ENCODE measurements at places on chromosomes 1 and 21.

GRCh38 chr1:167517535-167518330, 596 bp downstream of the CD247 start:
- DNase-seq: peak; percentile 74

DNA sequence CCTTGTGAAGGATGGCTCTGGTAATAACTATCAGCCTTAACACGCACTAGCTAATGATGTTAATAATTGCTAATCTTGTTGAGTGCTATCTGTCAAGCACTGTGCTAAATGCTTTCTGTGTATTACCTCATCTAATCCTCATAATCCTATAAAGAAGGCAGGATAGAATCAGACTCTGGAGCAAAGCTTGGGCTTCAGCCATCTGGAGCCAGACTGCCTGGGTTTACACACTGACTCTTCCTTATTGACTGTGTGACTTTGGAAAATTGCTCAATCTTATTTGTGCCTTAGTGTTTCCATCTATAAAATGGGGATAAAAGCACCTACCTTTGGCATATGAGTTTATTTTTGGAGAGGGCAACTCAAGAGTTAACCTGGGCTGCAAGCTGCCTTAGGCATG, 216.1 kb downstream of the NUF2 start:
- DNase-seq: no peak

DNA sequence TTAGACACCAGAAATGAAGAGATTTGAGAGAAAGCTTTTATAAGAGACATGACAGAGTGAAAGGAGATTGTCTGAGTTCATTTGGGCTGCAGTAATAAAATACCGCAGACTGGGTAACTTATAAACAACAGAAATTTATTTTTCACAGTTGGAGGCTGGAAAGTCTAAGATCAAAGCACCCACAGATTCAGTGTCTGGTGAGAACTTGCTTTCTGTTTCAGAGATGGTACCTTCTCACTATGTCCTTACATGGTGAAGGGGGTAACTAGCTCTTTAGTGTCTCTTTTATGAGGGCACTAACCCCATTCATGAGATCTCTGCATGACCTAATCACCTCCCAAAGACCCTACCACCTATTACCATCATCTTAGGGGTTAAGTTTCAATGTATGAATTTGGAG, 30.9 kb upstream of the FCRL4 start:
- DNase-seq: no peak

GRCh38 chr1:116943438-116943837, 33.7 kb downstream of the PTGFRN start:
- no peak for DNase-seq

GRCh38 chr1:68889471-68889870, 392.6 kb upstream of the DEPDC1 start:
- no peak for DNase-seq

DNA sequence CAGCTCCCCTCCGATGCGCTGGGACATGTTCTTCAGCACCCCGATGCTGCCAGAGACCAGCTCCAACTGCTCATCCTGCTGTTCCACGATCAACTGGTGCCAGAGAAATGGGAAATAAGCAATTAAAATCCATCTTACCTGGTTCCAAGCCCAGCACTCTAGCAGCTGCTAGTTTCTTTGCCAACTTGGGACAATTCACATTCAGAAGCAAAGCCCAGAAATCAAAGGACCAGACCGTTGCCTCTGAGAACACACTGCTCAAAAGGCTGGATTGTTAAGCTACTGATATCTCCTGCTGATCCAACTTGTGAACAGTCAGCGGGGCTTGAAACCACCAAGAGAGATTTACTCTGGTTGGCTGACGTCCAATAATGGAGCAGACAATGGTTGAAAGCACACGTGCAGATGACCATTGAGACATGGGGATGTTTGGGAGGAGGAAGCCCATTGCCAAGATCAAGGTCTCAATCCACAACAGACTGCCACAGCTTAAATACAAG, 34.4 kb downstream of the STX6 start:
- no peak for DNase-seq

DNA sequence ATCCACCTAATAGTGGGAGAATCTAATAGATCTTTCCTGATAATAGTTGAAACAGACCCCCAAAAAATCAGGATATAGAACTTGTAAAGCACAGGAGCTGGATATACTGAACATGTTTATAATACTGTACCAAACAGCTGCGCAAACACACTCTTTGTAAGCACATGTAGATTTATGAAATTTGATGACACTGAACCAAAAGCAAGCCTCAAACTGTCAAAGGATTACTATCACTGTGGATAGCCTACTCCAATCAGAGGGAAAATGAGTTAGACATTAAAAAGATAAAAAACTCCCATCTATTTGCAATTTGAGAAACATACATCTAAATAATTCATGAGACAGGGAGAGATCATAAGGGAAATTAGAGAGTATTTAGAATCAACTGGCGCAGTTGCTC, 26.1 kb downstream of the RCAN3 start:
- DNase-seq: no peak

- DNase-seq: no peak
These were observed 43.2 kb downstream of the ANKRD13C start for GRCh38 chr1:70311369-70311768.

- no peak for DNase-seq
These were observed 12.1 kb downstream of the IRF2BP2 start for GRCh38 chr1:234597894-234598293.

GRCh38 chr1:228336308-228337030, 70.2 kb downstream of the TRIM11 start:
- DNase-seq: no peak

- no peak for DNase-seq
These were observed 208.5 kb upstream of the SNX7 start for GRCh38 chr1:98453066-98453465.

- DNase-seq: no peak
These were observed 7.8 kb upstream of the AHCYL1 start for GRCh38 chr1:109976762-109977161.

GRCh38 chr1:91098299-91098906, 76.6 kb upstream of the ZNF644 start:
- DNase-seq: no peak

DNA sequence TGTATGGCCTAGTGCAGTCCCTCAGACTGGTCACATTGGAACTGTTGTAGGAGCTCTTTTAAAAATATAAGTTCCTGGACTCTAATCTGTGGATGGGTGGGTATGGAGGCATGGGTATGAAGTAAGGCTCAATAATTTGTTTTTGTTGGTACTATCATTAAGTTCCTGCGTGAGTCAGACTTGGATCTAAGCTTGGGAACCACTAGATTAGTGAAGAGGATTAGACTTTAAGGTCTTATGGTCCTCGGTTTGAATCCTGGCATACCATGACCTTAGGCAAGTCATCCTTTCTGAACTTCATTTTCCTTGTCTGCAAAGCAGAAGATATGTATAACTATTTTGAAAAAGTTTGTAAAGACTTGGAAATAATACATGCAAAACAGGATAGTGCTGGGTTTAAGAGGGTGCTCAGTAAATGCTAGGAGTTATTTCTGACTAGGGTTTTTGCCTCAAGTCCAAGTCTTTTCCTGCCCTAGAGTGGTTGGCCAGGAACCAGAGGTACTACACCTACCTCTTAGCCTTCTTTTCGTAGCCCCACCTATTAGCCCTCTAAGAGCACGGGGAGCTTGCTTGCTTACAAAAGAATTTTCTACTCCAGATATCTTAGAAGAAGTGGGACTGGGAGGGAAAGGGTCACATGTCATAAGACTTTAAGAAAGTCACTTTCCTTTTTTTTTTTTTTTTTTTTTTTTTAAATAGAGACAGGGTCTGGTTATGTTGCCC, 38.6 kb upstream of the METTL18 start:
- DNase-seq: no peak

GRCh38 chr1:6473974-6474814, 8.2 kb upstream of the TNFRSF25 start:
- no peak for DNase-seq

- DNase-seq: no peak
These were observed 179.7 kb upstream of the HOOK1 start for GRCh38 chr1:59635097-59635496.

All from stimulated activated CD4-positive, alpha-beta T cell treated with anti-CD3 and anti-CD28 coated beads, Interleukin-1b, Interleukin-23, amount 100 ng/mL, for 1 hour (primary cell).